ENCODE measurements at places on chromosomes 1 and 21. TPM values are rescaled to one million over a fixed set of nuclear protein-coding genes. Genes with fewer than 3 reads are reported as not detected.
A peak's percentile ranks its signal among the peaks of the same experiment; 100 is the strongest.

PINK1 gene
- polyA plus RNA-seq: 45.9 TPM

DNA sequence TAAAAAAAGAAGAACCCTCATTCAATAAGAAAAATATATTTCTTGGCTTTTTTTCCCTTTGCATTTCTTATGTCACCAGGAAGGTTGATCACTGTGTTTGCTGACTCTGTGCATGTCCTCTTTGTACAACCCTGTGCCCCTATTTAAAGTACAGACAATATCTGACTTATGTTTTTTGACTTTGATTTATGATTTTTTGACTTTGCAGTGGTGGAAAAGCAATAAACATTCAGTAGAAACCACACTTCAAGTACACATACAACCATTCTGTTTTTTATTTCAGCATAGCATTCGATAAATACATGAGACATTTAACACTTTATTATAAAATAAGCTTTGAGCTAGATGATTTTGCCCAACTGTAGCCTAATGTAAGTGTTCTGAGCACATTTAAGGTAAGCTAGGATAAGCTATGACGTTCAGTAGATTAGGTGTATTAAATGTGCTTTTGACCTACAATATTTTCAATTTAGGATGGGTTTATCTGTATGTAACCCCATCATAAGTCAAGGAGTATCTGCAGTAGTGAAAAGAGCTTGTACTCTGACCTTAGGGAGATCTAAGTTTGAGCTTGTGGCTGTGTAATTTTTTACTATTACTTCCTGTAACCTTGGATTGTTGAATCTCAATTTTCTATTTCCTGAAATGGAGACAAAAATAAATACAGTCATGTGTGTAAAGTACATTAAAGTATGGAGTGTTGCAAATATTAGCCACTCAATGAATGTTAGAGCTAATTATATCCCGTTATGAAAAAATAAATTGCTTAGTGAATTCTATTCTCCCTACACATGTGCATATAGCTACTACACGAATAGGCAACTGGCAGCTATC lies 1.2 kb downstream of the RNASEL start:
- no peaks in the 10 kb centered on the region for H3K27me3 ChIP-seq
- peak; percentile 59 for DNase-seq
- H3K36me3 ChIP-seq: no peaks in the 10 kb centered on the region
- H3K4me1 ChIP-seq: peaks cover 4% of the 10 kb centered on the region
- H3K4me3 ChIP-seq: peak overlapping the region; percentile 68

GRCh38 chr1:115679141-115679611 lies 37.4 kb downstream of the VANGL1 start:
- no peaks in the 10 kb centered on the region for H3K4me1 ChIP-seq
- H3K27ac ChIP-seq: peak overlapping the region; percentile 5
- no peak for DNase-seq
- H3K36me3 ChIP-seq: no peaks in the 10 kb centered on the region
- no peaks in the 10 kb centered on the region for H3K27me3 ChIP-seq

- DNase-seq: no peak
- H3K36me3 ChIP-seq: peaks cover 22% of the 10 kb centered on the region
- no peak overlapping the region for H3K4me3 ChIP-seq
- no peaks in the 10 kb centered on the region for H3K4me1 ChIP-seq
- no peak overlapping the region for H3K27ac ChIP-seq
These were observed 19.4 kb downstream of the VPS13D start for GRCh38 chr1:12249181-12249580.

DNA sequence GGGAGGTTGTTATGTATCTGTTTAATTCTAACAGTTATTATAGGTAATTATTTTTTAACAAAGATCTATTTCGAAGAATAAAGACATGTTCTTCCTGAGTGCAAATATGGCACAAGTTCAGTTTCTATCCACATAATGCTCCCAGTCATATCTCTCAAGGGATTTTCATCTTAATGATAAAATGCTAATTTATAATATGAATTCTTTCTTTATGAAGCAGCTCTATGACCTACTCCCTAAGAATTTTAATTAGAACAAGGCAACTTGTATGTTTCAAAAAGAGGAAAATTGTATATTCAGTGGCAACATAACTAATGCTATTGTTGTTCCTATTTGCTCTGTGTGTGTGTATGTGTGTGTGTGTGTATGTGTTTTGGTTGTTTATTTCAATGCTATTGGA lies 1222.1 kb upstream of the NCAM2 start:
- no peaks in the 10 kb centered on the region for H3K27me3 ChIP-seq
- H3K27ac ChIP-seq: no peak overlapping the region
- H3K36me3 ChIP-seq: no peaks in the 10 kb centered on the region
- no peak for DNase-seq
- H3K4me3 ChIP-seq: no peak overlapping the region

GRCh38 chr1:206702803-206703202 lies 18.1 kb downstream of the MAPKAPK2 start:
- no peak overlapping the region for H3K27ac ChIP-seq
- H3K27me3 ChIP-seq: no peaks in the 10 kb centered on the region
- no peak overlapping the region for H3K4me3 ChIP-seq

DNA sequence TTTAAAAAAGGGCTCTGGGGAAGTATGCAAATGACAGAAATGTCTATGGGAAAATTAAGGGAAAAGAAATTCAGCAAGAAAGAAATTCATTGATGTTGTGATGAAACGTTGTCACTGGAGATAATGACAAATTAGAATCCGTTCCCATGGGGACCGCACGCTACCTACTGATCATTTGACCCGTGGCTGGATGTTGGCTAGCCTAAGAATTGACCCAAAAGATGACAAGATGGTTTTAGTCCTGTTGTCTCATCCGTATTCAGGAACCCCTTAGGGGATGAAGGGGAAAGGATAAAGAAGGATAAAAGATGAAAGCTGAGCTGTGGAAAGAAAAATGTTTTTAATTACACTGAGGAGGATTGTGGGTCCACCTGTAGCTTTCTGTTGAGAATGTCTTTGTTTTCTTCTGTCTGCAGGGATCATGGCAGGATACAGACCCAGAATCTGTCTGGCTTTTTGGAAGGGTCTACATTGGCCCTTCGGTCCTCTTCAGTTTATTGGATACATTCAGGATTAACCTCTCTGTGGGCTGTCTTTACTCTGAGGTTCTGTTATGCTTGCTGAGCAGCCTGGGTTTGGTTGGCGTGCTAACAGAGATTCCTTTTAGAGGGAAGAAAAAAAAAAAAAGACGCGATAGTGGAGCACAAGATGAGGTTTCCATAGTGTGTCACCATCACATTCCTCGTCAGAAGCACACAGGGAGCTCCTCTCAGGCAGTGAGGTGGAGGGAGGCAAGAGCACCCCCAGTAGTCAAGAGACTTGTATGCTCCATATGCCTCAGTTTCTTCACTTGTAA lies 106.2 kb downstream of the CACHD1 start:
- H3K27ac ChIP-seq: no peak overlapping the region
- H3K27me3 ChIP-seq: no peaks in the 10 kb centered on the region
- no peaks in the 10 kb centered on the region for H3K36me3 ChIP-seq
- no peak for DNase-seq
- no peak overlapping the region for H3K4me3 ChIP-seq
- H3K4me1 ChIP-seq: no peaks in the 10 kb centered on the region

GRCh38 chr1:244207042-244207934 lies 156.2 kb downstream of the ZBTB18 start:
- no peaks in the 10 kb centered on the region for H3K27me3 ChIP-seq
- DNase-seq: no peak
- no peaks in the 10 kb centered on the region for H3K36me3 ChIP-seq
- H3K27ac ChIP-seq: no peak overlapping the region
- no peak overlapping the region for H3K4me3 ChIP-seq
- no peaks in the 10 kb centered on the region for H3K4me1 ChIP-seq

DNA sequence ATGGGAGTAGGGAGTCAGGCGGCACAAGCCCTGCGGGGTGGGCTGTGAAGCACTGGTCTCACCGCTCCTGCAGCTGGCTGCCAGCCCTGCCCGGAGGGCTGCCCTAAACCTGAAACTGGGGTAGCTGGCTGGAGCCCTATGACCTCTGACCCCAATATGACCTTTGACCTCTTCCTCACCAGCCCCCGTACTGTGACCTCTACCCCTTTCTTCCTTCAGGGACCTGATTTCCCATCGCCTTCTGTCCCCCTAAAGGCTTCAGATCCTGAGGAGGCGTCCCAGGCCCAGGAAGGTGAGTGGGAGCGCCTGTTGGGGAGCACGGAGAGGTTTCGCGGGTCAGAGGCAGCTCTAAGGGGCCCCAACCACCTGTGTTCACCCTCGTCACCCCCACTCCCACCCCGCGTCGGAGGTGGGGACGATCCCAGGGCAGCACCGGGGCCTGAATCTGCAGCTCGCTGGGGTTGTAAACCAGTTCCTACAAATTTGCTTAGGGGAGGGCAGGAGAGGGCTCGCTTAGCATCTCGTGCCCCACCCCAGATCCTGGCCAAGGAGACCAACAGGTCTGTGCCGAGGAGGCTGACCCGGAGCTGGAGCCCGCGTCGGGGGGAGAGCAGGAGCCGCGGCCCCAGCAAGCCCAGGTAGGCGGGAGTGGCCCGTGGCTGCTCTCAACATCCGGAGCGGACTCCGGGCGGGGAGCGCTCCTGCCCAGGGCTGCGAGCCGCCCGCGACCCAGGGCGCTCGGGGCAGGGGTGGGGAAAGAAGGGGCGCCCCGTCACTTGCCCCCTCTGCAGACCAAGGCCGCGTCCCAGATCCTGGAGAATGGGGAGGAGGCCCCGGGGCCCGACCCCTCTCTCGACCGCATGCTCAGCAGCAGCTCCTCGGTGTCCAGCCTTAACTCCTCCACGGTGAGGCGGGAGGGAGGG lies 7.3 kb downstream of the SYTL1 start:
- no peak overlapping the region for H3K27ac ChIP-seq
- peak overlapping the region; percentile 45 for H3K4me3 ChIP-seq
- H3K36me3 ChIP-seq: no peaks in the 10 kb centered on the region
- no peaks in the 10 kb centered on the region for H3K27me3 ChIP-seq

- no peak for DNase-seq
- no peaks in the 10 kb centered on the region for H3K27me3 ChIP-seq
- H3K36me3 ChIP-seq: no peaks in the 10 kb centered on the region
- H3K4me3 ChIP-seq: no peak overlapping the region
These were observed 27.5 kb downstream of the COA7 start for GRCh38 chr1:52670604-52671003.
